Non-pigmented ciliary epithelial cell (primary cell): ENCODE measurements at places on chromosomes 13 and 19.

DNA sequence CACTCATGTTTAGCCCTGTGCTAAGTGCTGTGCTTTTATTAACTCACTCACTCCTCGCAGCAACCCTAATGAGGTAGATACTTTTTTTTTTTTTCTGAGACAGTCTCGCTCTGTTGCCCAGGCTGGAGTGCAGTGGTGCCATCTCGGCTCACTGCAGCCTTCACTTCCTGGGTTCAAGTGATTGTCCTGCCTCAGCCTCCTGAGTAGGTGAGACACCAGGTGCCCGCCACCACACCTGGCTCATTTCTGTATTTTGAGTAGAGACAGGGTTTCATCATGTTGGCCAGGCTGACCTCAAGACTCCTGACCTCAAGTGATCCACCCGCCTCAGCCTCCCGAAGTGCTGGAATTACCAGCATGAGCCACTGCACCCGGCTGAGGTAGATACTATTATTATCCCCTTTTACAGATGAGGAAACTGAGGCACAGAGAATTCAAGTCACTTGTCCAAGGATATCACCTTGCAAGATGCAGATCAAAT lies 2.5 kb downstream of the ITPKC start:
- DNase-seq, result no peak

DNA sequence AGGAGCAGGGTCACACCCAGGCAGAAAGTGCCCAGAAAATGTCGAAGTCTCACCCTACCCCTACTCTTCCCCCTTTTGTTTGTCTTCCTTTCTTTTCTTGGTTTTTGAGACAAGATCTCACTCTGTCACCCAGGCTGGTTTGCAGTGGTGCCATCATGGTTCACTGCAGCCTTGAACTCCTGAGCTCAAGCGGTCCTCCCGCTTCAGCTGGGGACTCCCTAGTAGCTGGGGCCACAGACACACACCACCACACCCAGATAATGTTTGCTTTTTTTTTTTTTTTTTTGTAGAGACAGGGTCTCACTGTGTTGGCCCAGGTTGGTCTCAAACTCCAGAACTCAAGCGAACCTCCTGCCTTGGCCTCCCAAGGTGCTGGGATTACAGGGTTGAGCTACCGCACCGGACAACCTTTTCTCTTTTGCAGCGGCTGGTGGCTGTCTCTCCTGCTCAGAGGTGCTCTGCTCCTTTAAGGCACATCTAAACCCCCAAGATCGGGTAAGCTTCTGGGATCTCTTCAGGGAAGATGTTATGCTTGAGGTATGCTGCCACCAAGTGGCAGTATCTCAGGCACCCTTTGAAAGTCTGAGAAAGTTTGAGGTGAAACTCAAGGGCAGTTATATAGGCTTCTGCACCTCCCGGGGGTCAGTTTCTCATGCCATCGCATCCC lies 22.4 kb upstream of the EBI3 start:
- no peak for DNase-seq

DNA sequence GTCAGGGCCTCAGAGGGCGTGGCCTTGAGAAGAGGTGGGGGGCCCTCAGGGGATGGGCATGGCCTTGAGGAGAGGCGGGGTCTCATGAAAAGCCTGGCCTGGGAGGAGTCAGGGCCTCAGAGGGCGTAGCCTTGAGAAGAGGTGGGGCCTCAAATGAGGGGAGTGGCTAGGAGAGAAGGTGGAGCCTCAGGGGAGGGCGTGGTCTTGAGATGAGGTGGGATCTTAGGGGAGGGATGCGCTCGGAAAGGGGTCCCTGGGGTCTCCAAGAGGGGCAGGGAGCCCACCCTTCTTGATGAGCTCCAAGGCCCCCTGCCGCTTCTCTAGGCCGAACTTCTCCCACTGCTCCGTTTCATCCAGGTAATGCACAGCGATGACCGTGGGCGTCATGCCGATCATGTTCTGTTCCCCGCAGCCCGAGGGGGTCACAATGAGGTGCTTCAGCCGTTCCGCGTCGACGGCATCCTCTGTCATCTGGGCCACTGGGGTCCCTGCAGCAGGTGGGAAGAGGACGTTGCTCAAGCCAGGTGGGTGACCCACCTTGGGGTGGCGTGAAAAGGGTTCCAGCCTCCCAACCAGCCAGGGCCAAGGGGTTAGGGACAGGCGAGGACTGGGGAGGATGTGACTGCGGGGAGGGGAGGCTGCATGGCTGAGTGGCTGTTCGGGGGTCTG lies 24.3 kb upstream of the TNFSF14 start:
- DNase-seq, result no peak

- DNase-seq, result no peak
Measured at GRCh38 chr19:19540715-19541515, 2.9 kb downstream of the CILP2 start.

DNA sequence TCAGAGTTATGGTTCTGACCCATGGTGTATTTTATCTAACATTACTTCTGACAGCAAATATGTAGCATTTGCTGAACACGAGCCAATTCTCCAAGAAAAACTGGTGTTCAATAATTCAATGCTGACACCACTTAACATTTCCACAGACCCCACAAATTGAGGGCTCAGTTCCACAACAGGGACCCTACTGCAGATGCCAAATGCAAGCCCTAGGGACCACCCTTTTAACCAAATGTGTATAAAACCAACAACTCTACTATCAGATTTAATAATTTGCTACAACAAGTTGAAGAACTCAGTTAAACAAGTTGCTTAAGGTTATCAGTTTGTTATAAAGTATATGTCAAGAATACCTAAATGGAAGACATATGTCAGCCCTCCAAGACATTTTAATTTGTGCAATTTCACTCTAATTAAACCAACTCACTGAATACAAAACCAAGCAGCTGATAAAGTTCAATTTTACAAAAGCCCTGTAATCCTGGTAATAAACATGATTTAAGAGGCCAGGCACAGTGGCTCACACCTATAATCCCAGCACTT lies 6.7 kb downstream of the ZNF44 start:
- no peak for DNase-seq

GRCh38 chr13:111589992-111590391 lies 269.6 kb downstream of the TEX29 start:
- no peak for DNase-seq

DNA sequence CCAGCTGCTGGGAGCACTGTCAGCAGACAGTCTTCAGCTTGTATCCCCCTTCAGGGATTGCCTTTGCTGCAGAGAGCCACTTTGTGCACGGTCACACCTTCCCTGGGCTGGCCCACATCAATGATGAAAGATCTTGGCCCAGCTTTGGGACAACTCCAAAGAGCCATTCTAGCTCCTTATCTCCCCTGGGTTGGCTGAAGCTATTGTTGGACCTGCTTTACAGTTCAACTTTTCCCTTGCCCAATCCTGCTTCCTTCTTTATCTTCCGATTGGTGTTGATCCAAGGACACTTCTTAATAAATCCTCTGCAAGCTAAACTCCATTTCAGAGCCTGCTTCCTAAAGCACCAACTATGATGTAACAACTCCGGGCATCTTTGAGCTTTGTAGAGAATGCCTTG lies 466.4 kb downstream of the KLF12 start:
- DNase-seq, result no peak

DNA sequence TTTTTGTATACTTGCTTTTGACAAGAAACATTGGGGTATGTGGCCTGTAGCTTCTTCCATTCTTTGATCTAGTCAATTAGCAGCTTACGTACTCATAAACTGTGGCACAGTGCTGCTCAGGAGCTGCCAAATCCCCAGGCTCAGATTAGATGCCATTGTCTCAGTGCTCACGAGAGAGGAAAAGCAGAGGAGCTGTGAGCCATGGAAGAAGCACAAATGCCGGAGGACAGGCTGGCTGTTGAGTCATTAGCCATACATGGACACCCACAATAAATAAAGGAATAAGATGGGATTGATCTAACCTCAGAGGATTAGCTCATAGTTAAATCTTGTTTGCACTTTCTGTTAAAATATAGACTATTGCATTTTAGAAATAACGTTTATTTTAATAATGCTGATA lies 121.7 kb downstream of the POSTN start:
- DNase-seq, result no peak

DNA sequence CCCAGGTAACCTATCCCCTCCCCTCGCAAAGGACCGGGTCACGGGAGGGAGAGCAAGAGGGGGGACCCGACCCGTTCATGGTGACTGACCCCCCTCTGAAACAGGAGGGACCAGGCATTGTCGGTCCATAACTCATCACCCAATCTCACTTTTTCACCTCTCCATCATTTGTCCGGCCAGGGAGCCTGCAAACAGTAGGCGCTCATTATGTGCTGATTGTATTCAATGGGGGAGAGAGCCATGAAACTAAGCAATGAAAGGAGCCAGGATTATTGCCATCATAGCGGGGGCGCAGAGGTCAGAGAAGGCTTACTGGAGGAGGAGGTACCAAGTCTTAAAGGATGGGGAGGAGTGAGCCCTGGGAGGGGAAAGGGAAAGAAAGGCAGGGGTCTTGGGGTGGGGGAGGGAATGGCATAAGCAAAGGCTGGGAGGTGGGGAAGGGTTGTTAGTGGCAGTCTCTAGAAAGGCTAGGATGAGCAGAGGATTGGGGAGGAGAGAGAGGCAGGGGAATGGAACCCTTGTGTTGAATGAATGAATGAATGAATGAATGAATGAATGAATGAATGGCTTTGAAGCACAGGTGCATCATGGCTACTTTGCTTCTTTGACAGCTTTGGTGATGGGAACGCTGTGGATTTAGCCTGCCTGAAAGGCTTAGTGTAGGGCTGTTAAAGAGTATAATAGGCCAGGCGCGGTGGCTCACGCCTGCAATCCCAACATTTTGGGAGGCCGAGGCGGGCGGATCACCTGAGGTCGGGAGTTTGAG lies 1.4 kb downstream of the SHFL start:
- no peak for DNase-seq

GRCh38 chr19:1312767-1313694 lies 27.4 kb downstream of the EFNA2 start:
- peak; percentile 26 for DNase-seq

DNA sequence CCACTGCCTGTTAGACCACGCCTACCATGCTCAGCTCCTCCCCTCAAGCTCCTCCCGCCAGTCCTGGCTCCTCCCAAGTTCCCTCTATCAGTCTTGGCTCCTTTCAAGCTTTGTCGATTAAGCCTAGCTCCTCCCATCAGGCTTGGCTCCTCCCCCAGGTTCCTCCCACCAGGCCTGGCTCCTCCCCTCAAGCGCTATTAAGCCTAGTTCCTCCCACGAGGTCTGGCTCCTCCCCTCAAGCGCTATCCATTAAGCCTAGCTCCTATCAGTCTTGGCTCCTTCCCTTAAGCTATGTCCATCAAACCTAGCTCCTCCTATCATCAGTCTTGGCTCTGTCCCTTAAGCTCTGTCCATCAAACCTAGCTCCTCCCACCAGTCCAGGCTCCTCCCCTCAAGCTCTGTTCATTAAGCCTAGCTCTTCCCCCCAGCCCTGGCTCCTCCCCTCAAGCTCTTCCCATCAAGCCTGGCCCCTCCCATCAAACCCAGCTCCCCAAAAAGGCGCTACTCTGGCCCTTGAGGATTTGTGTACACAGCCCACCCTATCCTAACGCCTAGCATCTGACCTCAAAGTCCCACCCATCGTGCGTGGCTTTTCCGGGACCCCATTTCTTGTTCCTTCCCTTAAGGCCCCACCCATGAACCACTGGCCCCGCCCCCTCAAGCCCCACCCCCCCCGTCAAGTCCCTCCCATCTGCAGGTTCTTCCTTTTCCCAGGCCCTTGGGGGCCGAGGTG lies 10.0 kb downstream of the CAMSAP3 start:
- no peak for DNase-seq

- no peak for DNase-seq
Measured at GRCh38 chr19:42473686-42474085, 30.9 kb upstream of the CXCL17 start.
